ENCODE measurements at places on chromosomes 6 and 20. TPM values are rescaled to one million over a fixed set of nuclear protein-coding genes. Genes with fewer than 3 reads are reported as not detected.

Gene MOCS1
- 8.1 TPM for total RNA-seq

GRCh38 chr20:63980317-63980805 is 571 bp upstream of the PRPF6 start:
- no peak for DNase-seq

Gene PPP1R3D
- total RNA-seq = 4.7 TPM

Gene MOCS3
- total RNA-seq = 9.9 TPM

Gene CALHM6
- 0.83 TPM for total RNA-seq

Data from IMR-90 (cell line).